ENCODE measurements at places on chromosomes 12 and 14.

DNA sequence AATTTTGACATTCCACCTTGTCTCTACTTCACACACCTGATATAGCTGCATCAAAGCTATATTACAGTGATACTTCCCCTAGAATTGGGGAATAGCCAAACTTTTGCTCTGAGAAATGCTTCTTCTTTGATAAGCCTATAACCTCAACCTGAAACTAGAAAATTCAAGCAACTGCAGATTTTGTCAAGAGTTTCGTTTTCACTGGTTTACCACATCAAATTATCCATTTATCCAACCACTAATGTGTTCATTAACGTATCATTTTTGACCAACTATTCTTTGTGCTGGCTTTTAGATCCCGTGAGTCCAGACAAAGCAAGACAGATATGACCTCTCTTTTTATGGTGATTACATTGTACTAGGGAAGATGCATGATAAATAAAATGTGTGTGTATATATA is 13.5 kb upstream of the TAS2R46 start:
- DNase-seq: no peak

DNA sequence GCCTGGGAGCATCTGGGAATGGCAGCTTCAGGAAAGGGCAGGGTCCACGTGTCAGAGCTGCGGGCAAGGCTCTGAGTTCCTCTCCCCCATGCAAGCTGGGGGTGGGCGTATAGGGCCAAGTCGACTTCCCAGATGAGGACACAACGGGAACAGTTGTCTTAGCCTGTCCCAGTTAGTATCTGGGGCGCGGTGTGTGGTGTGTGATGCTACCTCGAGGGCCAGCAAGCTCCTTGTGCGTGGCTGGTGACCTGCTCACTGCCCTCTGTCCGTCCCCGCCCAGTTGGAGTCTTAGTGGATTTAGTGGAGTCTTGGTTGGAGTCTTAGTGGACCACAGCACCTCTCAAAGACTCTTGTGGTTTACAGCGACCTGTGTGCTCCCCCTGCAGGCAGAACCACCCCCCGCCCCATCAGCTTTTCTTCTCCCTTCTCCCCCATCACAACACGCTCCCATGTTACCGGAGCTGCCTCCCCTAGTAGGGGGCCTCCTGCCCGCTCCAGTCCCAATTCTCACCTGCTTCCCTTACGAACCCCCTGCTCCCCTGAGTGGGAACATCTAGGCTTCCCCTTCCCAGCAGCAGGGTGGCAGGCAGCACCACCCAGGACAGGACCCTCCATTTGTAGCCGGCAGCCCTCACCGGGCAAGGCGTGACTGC is 8.7 kb downstream of the ASPG start:
- no peak for DNase-seq

GRCh38 chr14:102849526-102850379 is 72.5 kb downstream of the TRAF3 start:
- DNase-seq: no peak

DNA sequence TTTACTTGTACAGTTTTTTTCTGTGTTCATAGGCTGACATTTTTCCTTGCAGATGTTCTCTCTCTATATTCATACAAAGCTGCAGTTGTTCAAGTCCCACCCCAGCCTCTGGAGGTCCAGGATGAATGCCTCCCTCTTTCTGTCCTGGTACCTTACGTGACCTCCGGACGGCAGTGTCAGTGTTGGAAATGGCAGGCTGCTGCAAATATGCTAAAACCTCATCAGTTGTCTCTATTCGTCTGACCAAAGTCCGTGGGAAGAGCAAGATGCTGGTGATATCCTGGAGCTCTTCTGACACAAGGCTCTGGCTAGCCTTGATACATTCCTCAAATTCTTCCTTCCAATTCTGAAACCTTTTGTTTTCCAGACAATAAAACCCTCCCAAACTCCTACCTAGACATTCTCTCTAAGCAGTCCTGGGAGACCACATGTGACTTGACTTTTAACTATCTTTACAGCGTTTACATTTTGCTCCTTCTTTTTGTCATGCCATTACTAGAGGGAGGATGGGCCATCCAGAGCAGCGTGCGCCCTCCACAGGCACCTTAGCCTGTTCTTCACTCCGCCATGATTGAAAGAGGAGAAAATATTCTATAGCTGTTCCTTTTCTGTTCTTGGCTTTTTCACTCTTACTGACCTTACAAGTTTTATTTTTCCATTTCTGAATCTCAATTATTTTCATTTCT is 143.6 kb downstream of the RGS6 start:
- no peak for DNase-seq

GRCh38 chr12:70698345-70698744 is 61.1 kb upstream of the PTPRB start:
- DNase-seq: no peak

GRCh38 chr12:68497702-68498101 is 113.0 kb upstream of the RAP1B start:
- DNase-seq: peak; percentile 23

DNA sequence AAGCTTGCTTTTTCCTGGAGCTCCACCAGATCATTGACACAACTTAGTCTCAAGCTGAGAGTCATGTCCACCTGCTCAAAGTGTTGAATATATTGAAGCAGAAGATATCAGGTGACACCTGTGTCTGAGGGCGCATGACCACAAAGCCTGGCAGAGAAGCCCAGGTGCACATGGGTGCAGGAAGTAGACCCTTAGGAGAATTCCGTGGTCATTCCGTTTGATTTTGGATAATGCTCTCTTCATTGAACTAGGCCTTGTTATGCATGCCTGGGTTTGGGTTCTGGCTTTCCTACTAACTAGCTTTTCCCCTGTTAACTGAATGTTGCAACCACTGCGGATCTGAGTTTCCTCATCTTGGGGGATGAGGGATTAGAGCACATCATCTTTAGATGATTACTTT is 7.1 kb downstream of the ARHGDIB start:
- no peak for DNase-seq

- DNase-seq: no peak
These were observed 12.5 kb downstream of the OTX2 start for GRCh38 chr14:56797569-56798446.

DNA sequence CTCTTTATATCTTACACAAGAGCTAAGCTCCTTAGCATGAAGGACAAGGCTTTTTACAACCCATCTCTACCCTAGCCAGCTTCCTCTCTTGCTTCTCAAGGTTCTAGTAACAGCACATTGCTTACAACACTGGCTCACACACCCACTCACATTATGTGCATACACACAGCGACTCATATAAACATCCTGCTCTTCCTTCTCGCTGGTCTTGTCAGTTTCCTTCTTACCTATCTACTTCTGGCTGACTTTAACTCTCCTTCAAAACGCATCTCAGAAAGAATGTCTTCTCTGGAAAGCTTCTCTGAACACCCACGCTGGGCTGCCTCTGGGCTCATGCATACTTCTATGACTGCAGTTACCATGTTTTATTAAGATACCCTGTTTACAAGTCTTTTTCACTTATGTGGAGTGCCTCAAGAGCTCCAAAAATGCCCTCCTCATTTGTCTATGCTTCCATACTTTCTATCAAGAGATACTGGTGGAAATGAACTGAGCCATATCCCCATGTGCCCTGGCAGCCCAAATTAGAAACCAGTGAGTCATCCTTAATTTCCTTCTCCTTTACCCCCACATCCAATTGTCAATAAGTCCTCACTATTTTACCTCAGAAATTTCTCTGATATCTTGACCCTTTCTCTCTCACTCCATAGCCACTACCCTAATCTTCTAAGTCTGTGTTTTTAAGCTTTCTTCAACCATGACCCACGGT is 126.9 kb upstream of the KRAS start:
- no peak for DNase-seq

DNA sequence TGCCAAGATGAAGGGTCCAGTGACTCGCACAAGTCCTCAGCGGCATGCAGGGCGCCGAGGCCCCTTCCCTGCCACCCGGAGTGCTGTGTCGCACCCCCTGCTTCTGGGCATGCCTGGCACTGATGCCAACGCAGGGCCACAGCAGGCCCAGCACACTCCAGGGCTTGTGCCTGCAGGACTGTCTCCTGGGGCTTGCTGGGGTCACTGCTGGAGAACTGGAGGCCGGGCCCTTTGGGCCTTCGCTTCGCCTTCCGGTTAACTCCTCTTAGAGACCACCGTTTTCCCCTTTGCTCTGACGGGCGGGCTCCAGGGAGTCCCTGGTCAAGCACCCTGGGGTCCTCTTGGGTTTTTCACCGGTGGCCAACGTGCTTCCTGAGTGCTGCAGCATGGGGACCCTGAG is 79.6 kb downstream of the WDR20 start:
- no peak for DNase-seq

DNA sequence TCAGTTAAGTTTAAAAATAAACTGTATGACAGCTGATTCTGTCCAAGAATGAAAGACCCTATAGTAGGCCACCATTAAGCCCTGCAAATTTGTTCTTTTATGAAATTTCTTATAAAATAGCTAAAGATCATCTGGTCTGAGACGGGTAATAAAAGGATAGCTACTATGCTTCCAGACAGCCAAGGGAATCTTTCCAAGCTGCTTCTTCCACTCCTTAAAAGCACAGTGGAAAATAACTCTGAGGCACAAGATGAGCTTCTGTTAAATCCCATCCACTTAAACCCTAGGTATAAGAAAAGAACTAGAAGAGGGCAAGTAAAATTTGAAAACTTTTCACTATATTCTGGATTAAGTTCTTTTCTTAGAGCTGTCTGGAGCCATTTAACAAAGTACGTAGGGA is 194.3 kb downstream of the CAPZA3 start:
- DNase-seq: no peak

DNA sequence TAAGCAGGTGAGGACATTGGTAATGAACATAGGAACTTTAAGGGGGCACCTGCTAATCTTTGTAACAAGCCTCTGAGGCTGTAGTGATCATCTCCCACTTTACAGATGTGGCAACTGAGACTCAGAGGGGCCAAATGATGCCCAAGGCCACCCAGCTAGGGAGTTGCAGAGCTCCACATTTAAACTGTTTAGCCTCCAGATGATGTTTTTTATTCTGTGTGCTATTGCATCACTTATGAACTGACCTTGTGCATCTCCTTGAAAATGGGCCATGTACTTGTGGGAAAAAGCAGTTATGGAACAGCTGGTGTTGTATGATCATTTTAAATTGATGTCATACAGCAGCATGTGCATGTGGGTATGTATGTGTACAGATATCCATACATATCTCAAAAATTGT is 41.4 kb downstream of the TPCN1 start:
- DNase-seq: no peak

GRCh38 chr12:10304161-10304574 is 3.5 kb upstream of the KLRD1 start:
- DNase-seq: no peak

GRCh38 chr14:24775950-24776349 is 142.0 kb upstream of the GZMB start:
- no peak for DNase-seq

DNA sequence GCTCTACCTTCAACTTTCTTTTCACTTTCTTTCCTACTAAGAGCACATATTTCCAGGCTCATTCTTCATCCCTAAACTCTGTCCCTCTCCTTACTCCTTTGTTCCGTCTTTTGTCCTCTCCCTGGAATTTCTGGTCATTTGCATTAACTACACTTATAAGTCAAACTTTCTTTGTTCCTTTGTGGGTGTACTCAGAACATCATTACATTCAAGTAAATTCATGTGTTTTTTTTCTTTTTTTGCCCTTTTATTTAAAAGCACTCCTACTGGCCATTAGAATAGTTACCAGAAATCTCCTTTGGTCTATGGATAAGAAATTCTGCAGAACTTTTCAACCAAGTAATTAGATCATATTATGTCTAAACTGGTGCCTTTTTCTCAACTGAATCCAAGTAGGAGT is 802.6 kb downstream of the DIO2 start:
- DNase-seq: no peak

DNA sequence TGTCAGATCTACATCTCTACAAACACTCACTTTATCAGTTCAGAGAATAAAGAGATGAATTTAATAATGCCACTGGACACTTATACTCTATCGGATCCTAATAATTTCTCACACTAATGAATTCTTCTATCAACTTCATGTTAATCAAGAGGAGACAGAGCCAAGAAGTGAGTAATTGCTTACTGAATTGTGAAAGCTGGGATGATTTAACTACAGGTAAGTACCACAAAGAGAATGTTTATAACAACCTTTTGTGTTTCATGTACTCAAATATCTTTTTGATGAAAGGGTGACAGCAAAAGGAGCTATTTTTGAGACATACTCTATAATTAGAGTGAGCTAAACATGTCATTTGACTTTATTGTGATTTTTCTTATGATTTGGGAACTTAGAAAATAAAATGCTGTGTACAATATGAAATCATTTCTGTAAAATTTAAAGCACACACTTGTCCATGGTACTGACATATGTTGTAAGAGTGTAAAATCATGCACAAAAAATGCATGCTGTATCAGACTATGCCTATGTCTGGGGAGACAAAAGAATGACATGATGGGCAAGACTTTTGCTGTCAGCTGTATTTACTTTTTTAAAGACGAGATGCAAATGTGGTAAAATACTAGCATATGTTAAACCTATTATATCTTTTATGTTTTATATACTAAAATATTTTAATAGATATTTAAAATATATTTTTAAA is 361.2 kb downstream of the CCER1 start:
- DNase-seq: no peak

DNA sequence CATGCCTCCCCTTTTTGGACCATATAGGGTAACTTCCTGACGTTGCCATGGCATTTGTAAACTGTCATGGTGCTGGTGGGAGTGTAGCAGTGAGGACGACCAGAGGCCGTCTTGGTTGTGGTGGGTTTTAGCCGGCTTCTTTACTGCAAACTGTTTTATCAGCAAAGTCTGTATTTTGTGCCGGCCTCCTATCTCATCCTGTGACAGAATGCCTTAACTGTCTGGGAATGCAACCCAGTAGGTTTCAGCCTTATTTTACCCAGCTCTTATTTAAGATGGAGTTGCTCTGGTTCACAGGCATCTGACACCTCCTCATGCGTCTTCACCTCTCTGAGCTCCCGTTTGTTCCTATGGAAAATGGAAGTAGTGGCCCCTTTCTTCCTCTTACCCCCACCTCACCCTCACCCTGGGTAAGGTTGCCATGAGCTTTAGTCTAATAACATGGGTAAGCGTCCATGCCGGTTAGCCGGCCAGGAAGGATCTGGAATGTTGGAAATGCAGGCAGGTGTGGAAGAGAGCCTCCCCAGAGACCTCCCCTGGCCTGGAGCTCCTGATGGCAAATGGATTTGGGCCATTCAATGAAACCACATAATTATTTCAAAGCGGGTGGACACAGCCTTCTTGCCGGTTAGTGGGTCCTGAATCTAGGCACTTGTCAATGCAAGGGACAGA is 18.6 kb downstream of the HHIPL1 start:
- DNase-seq: no peak

DNA sequence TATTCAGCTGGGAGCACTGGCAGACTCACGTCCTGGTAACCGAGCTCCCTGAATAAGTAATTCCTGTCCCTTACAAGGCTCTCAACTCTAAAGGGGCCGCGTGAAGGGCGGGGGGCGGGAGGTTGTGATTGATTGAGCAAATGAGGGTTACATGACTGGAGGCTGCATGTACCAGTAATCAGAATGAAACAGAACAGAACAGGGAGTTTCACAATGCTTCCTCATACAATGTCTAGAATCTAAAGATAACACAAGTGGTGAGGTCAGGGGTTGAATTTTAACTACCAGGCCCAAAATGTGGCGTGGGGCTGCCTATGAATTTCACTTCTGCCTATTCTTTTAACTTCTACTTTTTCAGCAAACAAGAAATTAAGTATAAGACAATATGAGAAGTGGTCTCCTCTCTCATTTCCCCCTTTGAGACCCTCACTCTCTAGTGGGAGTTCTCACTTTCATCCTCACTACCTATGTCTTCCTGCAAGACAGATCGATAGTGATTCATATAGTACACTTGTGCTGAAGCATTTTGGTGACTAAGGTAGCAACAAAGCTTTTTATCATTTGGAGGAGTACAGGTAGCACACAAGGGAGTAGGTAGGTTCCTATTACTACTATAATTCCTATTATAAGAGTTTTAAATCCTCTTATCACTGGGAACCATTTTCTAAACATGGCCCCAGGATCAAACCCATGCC is 239.8 kb downstream of the KTN1 start:
- no peak for DNase-seq
